Right atrium auricular region (tissue), 2 donors: ENCODE measurements at places on chromosomes 16 and 17.

DNA sequence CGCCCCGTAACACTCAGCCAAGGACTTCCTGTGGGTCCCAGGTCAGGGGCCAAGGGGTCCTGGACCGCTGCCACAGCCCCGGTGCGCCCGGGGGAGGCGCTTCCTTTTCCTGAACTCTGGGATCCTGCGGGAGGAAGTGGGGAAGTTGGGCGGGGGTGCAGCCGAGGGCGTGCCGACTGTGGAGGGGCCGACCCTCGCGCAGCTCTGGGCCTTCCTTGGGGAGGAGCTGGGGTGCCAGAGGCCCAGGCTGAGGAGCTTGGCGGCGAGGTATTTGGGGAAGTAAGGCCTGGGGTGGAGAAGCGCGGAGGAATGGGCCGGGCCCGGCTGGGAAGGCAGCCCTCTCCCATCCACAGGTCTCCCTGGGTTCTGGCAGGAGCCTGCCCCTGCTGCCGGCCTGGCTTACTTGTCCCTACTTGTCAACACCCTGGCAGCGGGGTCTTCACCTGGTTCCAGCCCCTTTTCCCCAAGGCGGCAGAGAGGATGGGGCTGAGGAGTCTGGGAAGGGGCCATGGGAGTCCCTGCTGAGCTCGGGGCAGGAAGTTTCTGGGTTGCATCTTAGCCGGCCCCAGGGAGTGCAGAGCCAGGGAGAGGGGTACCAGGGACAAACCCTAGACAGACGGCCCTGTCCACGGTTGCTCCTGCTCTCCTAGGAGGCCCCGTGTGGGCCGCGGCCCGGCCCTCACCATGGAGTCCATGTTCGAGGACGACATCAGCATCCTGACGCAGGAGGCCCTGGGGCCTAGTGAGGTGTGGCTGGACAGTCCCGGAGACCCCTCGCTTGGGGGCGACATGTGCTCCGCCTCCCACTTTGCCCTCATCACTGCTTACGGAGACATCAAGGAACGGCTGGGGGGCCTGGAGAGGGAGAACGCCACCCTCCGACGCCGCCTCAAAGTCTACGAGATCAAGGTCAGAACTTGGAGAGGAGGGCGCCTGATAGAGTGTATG, 1.7 kb downstream of the TBKBP1 start:
- H3K27ac ChIP-seq, result peak overlapping the region; percentile 95
- H3K4me1 ChIP-seq, result no peaks in the 10 kb centered on the region
- H3K27me3 ChIP-seq, result no peaks in the 10 kb centered on the region
- peaks cover 14% of the 10 kb centered on the region for H3K36me3 ChIP-seq
- DNase-seq, result peak; percentile 76
- H3K4me3 ChIP-seq, result peak overlapping the region; percentile 95

- H3K27ac ChIP-seq, result no peak overlapping the region
- H3K27me3 ChIP-seq, result no peaks in the 10 kb centered on the region
- no peaks in the 10 kb centered on the region for H3K4me1 ChIP-seq
- no peaks in the 10 kb centered on the region for H3K36me3 ChIP-seq
- DNase-seq, result no peak
Measured at GRCh38 chr17:34366529-34367107, 3.6 kb upstream of the CCL1 start.

DNA sequence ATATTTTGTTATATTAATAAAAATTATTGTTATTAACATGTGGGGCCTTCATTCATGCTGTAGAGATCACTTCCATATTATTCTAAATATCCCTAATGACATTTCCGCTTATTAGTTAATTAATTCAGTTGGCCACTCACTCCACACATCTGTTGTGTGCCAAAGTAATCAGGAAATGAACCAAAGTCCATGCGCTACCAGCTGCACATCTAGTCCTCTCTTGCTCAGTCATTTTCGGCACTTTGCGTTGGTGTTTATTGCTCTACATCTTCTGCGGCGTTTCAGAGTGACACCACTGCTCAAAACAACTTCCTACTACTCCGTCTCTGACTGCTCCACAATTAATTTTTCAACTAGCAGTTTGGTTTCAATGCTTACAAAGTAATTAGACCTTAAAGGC, 101.4 kb upstream of the ZFHX3 start:
- H3K4me1 ChIP-seq, result no peaks in the 10 kb centered on the region
- no peak overlapping the region for H3K4me3 ChIP-seq
- DNase-seq, result no peak
- no peaks in the 10 kb centered on the region for H3K27me3 ChIP-seq
- no peak overlapping the region for H3K27ac ChIP-seq

- peak overlapping the region; percentile 100 for H3K27ac ChIP-seq
- H3K27me3 ChIP-seq, result no peaks in the 10 kb centered on the region
- peaks cover 30% of the 10 kb centered on the region for H3K36me3 ChIP-seq
- DNase-seq, result peak; percentile 89
Measured at GRCh38 chr16:30063893-30064728, 1.4 kb upstream of the ALDOA start.

DNA sequence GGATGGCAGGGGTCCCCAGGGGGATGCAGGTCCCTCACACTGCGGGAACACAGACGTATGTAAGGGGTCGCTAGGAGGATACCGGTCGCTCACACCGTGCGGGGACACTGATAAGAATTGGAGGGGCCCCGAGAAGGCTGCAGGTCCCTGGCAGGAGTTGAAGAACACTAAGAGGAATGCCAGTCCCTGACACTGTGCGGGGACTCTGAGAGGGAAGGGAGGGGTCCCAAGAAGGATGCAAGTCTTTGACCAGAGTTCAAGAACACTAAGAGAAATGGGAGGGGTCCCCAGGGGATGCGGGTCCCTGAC, 510 bp downstream of the ERCC4 start:
- no peak for DNase-seq
- H3K4me3 ChIP-seq, result peak overlapping the region; percentile 92
- H3K27ac ChIP-seq, result peak overlapping the region; percentile 79
- no peaks in the 10 kb centered on the region for H3K4me1 ChIP-seq
- H3K27me3 ChIP-seq, result no peaks in the 10 kb centered on the region

- H3K4me1 ChIP-seq, result peaks cover 6% of the 10 kb centered on the region
- H3K27me3 ChIP-seq, result peaks cover 16% of the 10 kb centered on the region
- H3K36me3 ChIP-seq, result no peaks in the 10 kb centered on the region
- H3K4me3 ChIP-seq, result peak within 1 kb of the TSS; percentile 53
- H3K27ac ChIP-seq, result peak within 1 kb of the TSS; percentile 90
Measured at GRCh38 chr16:86566601-86566965, at the start of gene FOXC2. TSS of gene FOXC2 (plus strand) at chr16:86566829. CDS start at chr16:86567336, 507 bp downstream.

- H3K4me1 ChIP-seq, result no peaks in the 10 kb centered on the region
- H3K36me3 ChIP-seq, result no peaks in the 10 kb centered on the region
- peaks cover 4% of the 10 kb centered on the region for H3K27me3 ChIP-seq
- peak; percentile 82 for DNase-seq
- no peak overlapping the region for H3K4me3 ChIP-seq
- no peak overlapping the region for H3K27ac ChIP-seq
Measured at GRCh38 chr17:79391376-79392233, 219.2 kb downstream of the RBFOX3 start.

DNA sequence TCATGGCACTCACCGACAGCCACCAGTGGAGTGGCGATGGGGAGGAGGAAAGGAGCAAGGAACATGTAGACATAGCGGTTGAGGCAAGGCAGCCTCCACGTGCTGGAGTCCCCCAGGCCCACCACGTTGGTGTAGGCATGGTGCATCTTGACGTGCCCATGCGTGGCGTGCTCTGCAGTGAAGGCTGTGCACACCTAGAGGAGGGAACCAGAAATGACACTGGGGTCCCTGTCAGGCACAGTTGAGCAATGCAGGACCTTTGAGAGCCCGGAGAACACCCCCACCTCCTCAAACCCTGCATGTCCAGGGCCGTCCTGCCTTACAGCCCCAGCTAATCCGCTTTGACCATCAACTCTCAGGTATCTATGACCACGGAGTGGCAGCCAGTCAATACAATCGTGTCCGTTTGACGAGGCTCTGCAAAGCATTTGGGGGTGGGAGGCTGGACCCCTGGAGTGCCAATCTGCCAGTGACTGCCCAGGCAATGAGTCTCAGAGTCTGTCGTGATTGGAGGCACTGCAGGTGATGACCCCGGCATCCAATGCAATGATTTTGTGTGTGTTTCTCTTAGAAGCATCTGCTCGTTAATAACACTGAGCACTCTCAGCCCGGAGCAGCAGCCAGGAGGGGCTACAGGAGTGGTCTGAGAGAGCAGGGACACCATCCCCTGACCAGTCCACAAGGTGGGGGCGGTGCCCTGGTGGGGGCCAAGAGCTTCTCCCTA, 9.9 kb upstream of the FDXR start:
- H3K36me3 ChIP-seq, result no peaks in the 10 kb centered on the region
- H3K27me3 ChIP-seq, result no peaks in the 10 kb centered on the region
- H3K27ac ChIP-seq, result no peak overlapping the region
- peaks cover 11% of the 10 kb centered on the region for H3K4me1 ChIP-seq
- no peak overlapping the region for H3K4me3 ChIP-seq

- H3K36me3 ChIP-seq, result no peaks in the 10 kb centered on the region
- no peak overlapping the region for H3K27ac ChIP-seq
- no peak for DNase-seq
- H3K4me1 ChIP-seq, result no peaks in the 10 kb centered on the region
- H3K4me3 ChIP-seq, result no peak overlapping the region
Measured at GRCh38 chr16:76193906-76194615, 83.1 kb upstream of the CNTNAP4 start.

DNA sequence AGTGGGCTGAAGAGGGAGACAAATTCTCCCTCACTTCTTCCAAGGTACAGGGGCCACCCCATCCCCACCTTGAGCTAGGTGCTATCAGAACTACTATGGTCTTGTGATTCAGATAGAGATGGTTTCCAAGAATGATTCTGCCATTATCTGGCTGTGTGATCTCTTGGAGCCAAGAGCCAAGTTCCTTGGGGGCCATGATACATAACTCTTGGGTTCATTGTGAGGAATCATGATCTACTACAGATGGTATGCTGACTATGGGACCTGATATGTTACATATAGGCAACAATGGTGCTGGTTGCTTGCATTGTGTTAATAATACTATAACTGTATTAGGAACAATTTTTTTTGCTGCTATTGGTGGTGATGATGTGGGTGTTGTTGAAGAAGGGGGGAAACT, 45.7 kb downstream of the DYNLRB2 start:
- H3K27ac ChIP-seq, result no peak overlapping the region
- no peaks in the 10 kb centered on the region for H3K36me3 ChIP-seq
- no peak for DNase-seq

DNA sequence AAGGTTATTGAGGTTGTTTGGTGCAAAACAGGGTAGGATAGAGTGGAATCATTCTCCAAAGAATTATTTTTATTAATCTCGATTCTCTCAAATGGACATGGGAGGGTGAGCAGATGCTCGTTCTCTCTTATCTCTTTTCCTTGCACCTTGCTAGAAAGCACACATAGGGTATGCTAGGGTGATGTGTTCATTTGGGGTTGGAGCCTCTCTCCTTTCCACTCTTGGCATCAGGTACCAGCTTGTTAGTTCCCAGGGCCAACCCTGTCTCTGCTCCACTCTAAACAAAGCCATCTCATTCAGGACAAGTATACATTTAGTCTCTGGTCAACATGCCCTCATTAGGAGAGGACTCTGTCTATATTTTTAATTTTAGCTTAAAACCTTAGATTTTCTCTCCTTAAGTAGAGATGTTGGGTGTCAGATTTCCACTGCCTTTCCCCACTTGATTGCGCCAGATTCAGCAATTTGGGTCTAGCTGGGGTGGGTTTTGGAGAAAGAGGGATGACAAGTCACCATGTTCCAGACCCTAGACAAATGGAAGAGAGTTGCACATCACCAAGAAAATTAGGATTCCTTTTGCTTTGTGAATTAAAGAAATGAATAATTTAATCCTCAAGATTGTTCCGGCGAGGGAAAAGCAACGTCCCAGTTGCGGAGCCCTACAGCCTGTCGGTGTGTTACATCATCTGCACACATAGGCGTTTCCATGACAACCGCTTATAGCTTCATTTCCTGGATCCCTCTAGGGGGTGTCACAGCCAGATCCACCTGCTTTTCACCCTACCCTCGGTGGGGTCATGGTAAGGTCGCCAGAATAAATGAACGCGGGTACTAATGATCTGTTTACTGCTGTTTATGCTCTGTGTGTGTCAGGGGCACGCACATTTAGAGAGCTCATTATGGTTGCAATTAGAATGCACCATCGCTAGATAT, 41.6 kb downstream of the SNX11 start:
- H3K4me1 ChIP-seq, result no peaks in the 10 kb centered on the region
- no peak for DNase-seq
- H3K27me3 ChIP-seq, result no peaks in the 10 kb centered on the region

DNA sequence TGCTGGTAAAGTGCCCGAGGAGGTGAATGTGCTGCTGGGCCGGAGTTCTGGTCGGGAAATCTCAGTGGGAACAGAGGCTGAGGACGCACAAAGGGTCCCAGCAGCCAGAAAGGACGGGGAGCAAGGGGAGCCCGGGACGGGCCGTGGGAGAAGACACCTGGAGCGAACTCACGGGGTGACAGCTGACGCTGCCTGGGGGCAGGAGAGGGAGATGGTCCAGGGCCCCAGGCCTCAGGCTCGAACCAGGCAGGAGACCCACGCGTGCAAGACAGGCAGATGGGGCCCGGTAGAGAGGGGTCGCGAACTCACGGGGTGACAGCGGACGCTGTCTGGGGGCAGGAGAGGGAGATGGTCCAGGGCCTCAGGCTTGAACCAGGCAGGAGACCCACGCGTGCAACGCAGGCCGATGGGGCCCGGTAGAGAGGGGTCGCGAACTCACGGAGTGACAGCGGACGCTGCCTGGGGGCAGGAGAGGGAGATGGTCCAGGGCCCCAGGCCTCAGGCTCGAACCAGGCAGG, 72.9 kb downstream of the METRNL start:
- DNase-seq, result peak; percentile 54
- no peaks in the 10 kb centered on the region for H3K27me3 ChIP-seq
- H3K36me3 ChIP-seq, result no peaks in the 10 kb centered on the region
- no peak overlapping the region for H3K4me3 ChIP-seq
- no peak overlapping the region for H3K27ac ChIP-seq
- H3K4me1 ChIP-seq, result peaks cover 7% of the 10 kb centered on the region

GRCh38 chr17:80289616-80290015, 29.0 kb downstream of the RNF213 start:
- peaks cover 67% of the 10 kb centered on the region for H3K36me3 ChIP-seq
- H3K27ac ChIP-seq, result no peak overlapping the region
- H3K4me3 ChIP-seq, result no peak overlapping the region
- DNase-seq, result no peak
- H3K27me3 ChIP-seq, result no peaks in the 10 kb centered on the region

- H3K4me1 ChIP-seq, result no peaks in the 10 kb centered on the region
- H3K36me3 ChIP-seq, result peaks cover 7% of the 10 kb centered on the region
- H3K4me3 ChIP-seq, result no peak overlapping the region
- no peak for DNase-seq
- H3K27me3 ChIP-seq, result no peaks in the 10 kb centered on the region
- no peak overlapping the region for H3K27ac ChIP-seq
Measured at GRCh38 chr17:67696347-67696746, 21.4 kb upstream of the NOL11 start.

- H3K27me3 ChIP-seq, result no peaks in the 10 kb centered on the region
- H3K27ac ChIP-seq, result peak overlapping the region; percentile 74
- no peak overlapping the region for H3K4me3 ChIP-seq
Measured at GRCh38 chr16:11133344-11133943, 122.6 kb downstream of the SOCS1 start.

- H3K4me1 ChIP-seq, result no peaks in the 10 kb centered on the region
- no peak overlapping the region for H3K4me3 ChIP-seq
- DNase-seq, result no peak
- peak overlapping the region; percentile 46 for H3K27ac ChIP-seq
- H3K36me3 ChIP-seq, result no peaks in the 10 kb centered on the region
Measured at GRCh38 chr17:68383443-68384321, 73.6 kb downstream of the WIPI1 start.

GRCh38 chr17:76369804-76370203, 14.6 kb upstream of the SPHK1 start:
- H3K27ac ChIP-seq, result peak overlapping the region; percentile 49
- DNase-seq, result no peak
- H3K36me3 ChIP-seq, result no peaks in the 10 kb centered on the region
- H3K27me3 ChIP-seq, result no peaks in the 10 kb centered on the region
- H3K4me3 ChIP-seq, result no peak overlapping the region
